ENCODE measurements at places on chromosomes 7 and 10.

DNA sequence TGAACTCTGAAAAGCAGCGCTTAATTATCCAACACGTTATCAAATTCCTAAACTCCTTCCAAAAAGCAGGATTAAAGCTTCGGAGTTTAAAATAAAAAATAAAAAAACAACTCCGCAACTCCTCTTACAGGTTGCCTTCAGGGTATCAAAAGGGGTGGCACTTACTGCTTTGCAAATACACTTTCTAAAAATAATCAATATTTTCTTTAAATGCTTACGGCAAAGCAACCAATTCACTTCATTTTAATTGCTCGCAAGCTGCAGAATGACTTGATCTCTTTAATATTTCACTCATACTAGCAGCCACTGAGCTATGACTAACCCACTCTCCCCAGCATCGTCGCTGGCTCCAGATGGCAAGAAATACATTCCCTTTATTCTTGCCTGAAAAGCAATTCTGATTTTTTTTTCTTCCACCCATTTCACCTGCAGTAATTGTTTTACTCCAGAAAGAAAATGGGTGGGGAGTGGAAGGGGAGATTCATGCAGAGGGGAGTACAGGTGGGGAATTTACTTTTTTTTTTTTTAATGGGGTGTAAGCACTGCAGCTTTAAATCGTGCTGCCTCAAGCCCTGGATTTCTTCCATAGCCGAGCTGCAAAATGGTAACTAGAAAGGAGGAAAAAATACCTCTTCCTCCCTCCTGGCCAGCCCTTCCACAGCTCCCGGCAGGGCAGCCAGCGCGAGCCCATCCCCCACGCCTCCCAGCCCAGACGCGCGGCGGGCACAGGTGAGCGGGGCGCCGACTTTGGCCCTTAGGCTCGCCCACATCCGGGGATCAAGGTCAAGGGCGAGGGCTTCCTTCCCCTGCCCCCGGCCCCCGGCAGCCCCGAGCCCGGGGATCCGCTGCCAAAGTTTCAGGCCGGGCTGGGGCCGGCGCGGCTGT, 54.2 kb upstream of the FHIP2A start:
- DNase-seq = peak; percentile 37

- DNase-seq = peak; percentile 15
These were observed 11.1 kb upstream of the ACSL5 start for GRCh38 chr10:112362833-112363232.

- DNase-seq = no peak
These were observed 3.5 kb downstream of the CYTH3 start for GRCh38 chr7:6268907-6269306.

DNA sequence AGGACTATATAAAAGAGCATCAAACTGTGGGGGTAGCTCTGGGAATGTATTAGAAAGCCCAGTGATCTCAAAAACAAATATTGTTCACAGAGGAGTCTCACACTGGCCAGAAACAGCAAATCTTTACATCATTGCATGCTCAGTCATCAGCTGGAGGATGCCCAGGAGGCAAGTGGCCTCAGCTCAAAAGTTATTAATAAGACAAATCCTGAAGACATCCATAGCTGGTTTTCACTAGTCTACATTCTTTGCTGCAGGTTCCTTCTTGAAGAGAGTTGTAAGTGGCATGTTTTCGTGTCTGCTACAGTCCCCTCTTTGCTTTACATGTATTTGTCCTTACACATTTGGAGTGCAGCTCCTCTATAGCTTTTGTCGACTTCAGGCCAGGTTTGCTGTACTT, 8.6 kb upstream of the CCDC7 start:
- DNase-seq = no peak
